ENCODE measurements at places on chromosomes 6 and 20.

GRCh38 chr6:111478749-111479148 lies 4.3 kb downstream of the REV3L start:
- DNase-seq: peak; percentile 65

- peak; percentile 78 for DNase-seq
These were observed at the start of gene HLA-DMB for GRCh38 chr6:32940656-32941213. Gene HLA-DMB, minus strand, starts transcription at chr6:32941028. Its CDS starts 221 bp downstream, at chr6:32940807.

DNA sequence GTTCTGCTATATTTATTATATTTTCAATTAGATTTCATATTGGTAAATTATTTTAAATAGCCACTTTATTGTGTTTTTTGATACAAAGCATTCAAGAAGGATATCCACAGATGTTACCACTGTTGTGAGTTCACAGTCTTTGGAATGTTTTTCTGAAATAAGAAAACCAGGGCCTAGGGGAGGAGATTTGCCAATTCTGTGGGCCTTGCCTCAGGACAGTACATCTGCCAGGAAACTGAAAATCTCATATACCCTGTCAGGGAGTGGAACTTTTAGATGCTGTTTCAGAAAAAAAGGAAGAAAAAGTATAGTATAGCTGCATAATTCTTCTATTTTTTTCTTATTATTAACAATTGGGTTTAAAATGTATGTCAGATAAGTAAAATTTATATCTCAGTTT lies 995.9 kb upstream of the ADGRB3 start:
- no peak for DNase-seq

GRCh38 chr6:42390228-42390934 lies 61.3 kb downstream of the TRERF1 start:
- DNase-seq: no peak

- no peak for DNase-seq
These were observed 17.3 kb upstream of the WFDC2 start for GRCh38 chr20:45452238-45452637.

DNA sequence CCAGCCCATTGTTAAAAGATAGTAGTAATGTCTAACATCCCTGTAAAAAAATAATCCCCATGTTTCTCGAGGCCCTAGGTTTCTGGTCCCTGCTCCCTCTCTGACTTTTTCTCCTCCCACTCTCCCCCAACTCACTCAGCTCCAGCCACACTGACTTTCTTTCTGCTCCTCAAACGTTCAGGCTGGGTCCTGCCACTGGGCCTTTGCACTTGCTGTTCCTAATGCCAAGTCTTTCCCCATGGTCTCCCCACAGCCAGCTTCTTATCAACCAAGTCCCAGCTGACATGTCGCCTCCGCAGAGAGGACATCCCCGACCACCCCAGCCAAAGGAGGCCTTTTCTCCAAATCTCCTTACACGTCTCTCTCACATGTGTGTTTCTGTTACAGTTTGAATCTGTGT lies 21.8 kb upstream of the PTGIS start:
- DNase-seq: no peak

- no peak for DNase-seq
These were observed 4.1 kb upstream of the CRYBG1 start for GRCh38 chr6:106356378-106356777.

GRCh38 chr20:48684501-48685041 lies 143.2 kb downstream of the PREX1 start:
- no peak for DNase-seq

DNA sequence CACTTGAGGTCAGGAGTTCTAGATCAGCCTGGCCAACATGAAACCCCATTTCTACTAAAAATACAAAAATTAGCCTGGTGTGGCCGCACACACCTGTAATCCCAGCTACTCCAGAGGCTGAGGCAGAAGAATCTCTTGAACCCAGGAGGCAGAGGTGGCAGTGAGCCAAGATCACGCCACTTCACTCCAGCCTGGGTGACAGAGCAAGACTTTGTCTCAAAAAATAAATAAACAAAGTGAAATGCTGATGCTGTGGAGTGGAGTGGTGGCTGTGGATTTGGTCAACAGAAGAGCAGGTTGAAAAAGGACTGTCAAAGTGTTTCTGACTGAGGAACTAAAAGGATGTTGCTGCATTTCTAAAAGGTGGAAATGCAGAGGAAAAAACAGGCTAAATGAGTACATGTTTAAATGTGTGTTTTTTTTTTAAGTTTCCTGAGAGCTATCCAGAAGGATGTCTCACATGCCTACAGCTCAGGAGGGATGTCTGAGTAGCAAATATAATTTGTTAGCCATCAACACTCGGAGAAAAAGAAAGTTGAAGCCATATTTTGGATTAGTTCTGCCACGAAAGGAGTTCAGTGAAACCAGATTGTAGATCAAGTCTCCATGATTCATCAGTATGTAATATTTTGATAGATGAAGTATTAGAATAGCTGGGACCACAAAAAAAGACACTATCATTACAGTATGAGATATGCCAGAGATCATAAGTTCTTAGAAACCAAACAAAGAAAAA lies 621.1 kb upstream of the ADGRB3 start:
- no peak for DNase-seq

- DNase-seq: no peak
These were observed 2.1 kb upstream of the GATA5 start for GRCh38 chr20:62477669-62478455.

GRCh38 chr6:63440594-63440993 lies 120.8 kb upstream of the LGSN start:
- no peak for DNase-seq

DNA sequence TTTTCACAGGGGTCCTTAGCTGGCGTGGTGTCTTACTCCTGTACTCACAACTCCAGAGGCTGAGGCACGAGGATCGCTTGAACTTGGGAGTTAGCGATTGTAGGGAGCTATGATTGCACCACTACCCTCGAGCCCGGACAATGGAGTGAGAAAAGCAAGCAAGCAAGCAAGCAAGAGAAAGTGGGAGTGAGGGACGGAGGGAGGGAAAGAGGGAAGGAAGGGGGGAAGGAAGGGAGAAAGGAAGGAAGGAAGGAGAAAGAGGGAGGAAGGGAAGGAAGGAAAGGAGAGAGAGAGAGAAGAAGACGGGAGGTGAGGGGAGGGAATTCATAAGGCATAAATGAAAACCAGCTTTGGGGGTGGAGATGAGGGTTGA lies 120.5 kb downstream of the TRIM27 start:
- DNase-seq: no peak

GRCh38 chr6:139639507-139639906 lies 265.1 kb upstream of the CITED2 start:
- DNase-seq: no peak

GRCh38 chr6:44681761-44682160 lies 294.3 kb downstream of the CDC5L start:
- no peak for DNase-seq

GRCh38 chr6:80457439-80457933 lies 351.0 kb downstream of the BCKDHB start:
- no peak for DNase-seq

All from MM.1S (cell line).